Right cardiac atrium (tissue), 5 donors: ENCODE measurements at places on chromosomes 2 and 18.
A peak's percentile ranks its signal among the peaks of the same experiment; 100 is the strongest.

- peak; percentile 81 for DNase-seq
Measured at GRCh38 chr2:216774620-216775019, 79.3 kb upstream of the IGFBP5 start.

- no peak for DNase-seq
Measured at GRCh38 chr18:73728657-73729056, 419.0 kb downstream of the FBXO15 start.

DNA sequence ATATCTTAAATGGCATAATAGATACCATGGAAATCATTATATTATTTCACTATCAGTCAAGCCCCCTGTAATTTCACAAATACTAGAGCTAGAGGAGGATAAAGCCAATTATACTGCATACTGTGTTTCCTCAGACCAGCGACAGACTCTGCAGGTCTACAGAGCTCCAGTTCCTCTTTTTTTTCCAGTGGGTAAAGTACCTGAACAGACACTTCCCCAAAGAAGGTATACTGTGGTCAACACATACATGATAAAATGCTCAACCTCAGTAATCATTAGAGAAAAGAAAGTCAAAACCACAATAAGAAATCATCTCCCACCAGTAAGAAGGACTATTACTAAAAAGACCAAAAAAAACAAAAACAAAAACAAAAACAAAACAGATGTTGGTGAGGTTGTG lies 44.6 kb downstream of the SCN7A start:
- no peak for DNase-seq

DNA sequence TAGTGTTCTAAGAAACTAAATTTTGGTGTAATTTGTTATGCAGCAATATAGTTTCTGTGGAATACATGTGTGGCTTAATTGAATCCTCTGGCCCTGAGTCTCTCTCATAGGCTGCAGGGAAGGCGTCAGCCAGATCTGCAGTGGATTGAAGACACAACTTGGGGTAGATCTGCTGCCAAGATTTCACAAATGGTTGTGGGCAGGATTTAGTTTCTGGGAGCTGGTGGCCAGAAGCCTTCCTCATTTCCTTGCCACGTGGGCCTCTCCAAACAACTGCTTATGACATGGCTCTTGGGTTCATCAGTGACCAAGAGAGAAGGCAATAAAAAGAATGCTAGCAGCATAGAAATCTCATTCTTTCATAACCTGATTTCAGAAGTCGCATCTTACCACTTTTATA lies 28.2 kb downstream of the CCDC102B start:
- DNase-seq, result no peak

DNA sequence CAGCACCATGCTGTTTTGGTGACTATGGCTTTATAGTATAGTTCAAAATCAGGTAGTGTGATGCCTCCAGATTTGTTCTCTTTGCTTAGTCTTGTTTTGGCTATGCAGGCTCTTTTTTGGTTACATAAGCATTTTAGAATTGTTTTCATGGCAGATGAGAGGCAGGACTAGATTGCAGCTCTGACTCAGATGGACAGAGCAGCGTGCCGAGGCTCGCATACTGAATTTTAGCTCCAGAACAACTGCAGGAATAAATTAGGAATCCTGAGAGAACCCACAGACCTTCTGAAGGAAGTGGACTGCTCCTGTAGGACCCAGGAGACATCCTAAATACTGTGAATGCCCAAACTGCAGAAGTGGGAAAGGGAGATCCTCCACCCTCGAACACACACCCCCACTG lies 141.6 kb downstream of the NETO1 start:
- no peak for DNase-seq

DNA sequence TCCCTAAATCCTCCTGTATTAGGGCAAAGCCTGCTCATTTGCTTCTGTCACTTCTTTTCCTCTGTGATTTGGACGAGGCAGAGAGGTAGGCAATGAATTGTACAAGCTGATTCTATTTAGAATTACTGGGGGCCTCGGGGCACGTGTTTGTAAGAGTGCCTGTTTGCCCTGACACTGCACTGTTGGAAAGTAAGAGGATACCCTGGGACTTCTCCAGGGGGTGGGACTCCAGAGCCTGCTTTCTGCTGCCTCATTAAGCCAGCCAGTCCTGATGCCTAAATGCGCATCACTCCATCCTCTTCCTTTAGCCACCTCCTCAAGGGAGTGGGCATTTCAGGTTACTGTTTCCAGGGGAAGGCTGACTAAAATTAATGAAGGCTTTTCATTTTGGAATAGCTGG lies 134.3 kb downstream of the TDRD15 start:
- no peak for DNase-seq

DNA sequence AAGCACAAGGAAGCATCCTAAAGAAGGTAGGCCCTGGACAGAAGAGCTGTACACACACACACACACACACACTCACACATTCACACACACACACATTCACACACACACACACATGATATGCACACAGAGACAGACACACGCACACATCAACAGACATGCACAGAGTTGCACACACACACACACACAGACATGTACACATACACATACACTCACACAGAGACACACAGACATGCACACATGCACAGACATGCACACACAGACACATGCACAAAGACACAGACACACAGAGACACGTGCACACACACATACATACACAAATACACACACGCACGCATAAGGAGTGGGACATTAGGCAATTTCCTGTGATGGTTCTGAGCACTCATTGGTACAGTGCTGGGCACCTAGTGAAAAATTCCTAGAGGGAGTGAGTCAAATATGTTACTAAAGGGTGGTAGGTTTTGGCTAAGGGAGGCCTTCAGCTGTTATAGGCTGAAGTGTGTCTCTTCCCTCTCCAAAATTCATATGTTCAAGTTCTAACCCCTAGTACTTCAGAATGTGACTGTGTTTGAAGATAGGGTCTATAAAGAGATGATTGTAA lies 26.4 kb downstream of the THNSL2 start:
- no peak for DNase-seq

GRCh38 chr2:85235281-85235680 lies 92.5 kb downstream of the TGOLN2 start:
- no peak for DNase-seq

DNA sequence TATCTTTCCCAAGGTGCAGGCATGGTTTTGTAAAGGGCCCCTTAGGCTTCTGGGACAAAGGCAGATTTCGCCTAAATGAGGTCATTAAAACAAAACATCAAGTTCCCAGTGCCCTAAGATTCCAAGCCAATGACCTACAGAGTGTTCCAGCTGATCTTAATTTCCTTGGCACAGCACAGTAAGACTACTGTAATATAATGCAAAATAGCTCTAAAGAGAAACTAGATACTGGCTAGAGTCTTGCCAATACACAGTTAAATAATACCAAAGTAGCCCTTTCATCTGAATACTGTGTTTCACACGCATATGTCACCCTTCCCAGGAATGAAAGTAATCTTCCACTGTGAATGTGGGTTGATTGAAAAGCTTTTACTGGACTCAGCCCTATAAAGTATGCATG lies 14.7 kb downstream of the GRB14 start:
- no peak for DNase-seq

DNA sequence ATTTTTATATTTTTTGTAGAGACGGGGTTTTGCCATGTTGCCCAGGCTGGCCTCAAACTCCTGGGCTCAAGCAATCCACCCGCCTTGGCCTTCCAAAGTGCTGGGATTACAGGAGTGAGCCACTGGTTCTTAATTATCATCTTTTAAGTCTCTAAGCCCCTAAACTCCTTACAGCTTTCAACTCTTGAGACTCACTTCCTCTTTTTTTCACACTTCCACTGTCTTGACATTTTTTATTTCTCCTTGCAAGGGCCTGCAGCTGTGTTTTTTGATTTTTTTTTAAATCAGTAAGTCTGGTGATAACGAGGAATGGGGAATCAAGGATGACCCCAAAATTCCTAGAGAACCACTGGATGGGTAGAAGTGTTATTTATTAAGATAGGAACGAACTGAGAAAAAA lies 8.6 kb upstream of the ABCB11 start:
- DNase-seq, result no peak

GRCh38 chr18:44437603-44438002 lies 243.1 kb upstream of the SETBP1 start:
- no peak for DNase-seq

DNA sequence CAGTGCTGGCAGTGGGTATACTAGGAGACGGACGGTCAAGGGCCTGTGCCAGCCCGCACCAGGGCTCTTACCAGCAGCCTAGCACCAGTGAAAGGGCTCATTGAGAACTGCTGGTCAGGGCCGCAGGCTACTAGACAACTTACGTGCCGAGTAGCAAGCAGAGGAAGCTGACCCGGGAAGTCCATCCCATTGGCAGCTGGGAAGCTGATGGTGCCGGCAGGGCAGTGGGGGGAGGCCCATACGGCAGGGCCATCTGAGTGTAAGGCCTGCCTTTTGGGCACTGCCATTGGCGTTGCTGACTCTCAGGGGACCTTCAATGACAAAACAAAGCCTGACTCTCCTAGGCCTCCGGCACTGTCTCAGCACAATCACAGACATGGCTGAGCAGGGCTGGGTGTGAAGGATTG lies 20.6 kb downstream of the EFR3B start:
- DNase-seq, result peak; percentile 50

- DNase-seq, result no peak
Measured at GRCh38 chr2:234296991-234297390, 199.9 kb downstream of the ARL4C start.

DNA sequence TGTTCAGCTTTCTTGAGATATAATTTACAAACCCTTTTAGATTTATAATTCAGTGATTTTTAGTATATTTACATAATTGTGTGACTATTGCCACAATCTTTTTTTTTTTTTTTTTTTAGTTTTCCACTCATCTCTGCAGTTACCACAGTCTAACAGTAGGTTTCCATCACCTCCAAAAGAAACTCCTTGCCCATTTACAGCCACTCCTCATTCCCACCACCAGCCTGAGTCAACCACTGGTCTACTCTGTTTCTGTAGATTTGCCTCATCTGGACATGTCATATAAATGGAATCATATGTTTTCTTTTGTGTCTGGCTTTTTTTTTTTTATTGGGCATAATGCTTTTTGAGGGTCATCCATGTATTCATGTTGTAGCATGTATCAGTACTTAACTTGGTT lies 16.1 kb downstream of the MTX2 start:
- DNase-seq, result no peak

GRCh38 chr2:5696945-5697521 lies 4.8 kb downstream of the SOX11 start:
- DNase-seq, result peak; percentile 47

DNA sequence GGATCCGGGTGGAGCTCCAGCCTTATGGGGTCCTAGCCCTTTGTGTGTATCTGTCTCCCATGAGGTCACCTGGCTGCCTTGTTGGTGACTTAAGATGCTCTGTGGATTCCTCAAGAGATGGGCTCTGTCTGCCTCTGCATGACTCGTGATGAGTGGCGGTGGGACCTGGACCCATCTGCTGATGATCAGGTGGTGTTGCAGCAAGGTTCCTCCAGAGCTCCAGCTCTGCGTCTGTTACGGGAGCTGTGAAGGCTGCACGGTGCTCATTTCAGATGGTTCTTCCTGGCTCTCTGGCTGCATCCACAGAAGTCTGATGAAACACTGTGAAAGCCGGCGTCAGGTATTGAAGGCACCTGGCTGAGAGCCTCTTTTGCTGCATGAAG lies 2.4 kb downstream of the AGAP1 start:
- no peak for DNase-seq
